HT-29 (cell line): ENCODE measurements at places on chromosomes 5 and 9. TPM values are rescaled to one million over a fixed set of nuclear protein-coding genes. Genes with fewer than 3 reads are reported as not detected.

GRCh38 chr5:43772764-43773477 lies 169.9 kb downstream of the NNT start:
- peak; percentile 17 for DNase-seq

GRCh38 chr9:114769624-114770023 lies 36.2 kb downstream of the TNFSF15 start:
- no peak for DNase-seq

DNA sequence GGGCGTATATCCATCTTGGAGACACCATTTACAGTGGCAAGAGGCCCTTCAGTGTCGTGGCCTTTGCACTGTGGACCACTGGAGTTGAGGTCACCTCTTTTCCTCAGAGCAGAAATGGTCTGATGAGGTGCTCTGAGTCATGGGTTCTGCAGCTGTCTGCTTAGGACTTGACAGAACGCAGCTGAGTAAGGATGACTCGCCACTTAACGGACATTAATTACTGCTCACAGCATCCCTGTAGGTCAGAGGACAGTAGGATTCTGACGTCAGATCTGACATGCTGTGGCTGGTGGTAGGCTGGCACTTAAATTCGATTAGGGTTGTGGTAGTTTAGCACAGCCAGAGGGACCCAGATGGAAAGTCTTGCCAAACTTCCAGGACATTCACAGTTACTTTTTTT lies 479.4 kb downstream of the DMAC1 start:
- no peak for DNase-seq

DNA sequence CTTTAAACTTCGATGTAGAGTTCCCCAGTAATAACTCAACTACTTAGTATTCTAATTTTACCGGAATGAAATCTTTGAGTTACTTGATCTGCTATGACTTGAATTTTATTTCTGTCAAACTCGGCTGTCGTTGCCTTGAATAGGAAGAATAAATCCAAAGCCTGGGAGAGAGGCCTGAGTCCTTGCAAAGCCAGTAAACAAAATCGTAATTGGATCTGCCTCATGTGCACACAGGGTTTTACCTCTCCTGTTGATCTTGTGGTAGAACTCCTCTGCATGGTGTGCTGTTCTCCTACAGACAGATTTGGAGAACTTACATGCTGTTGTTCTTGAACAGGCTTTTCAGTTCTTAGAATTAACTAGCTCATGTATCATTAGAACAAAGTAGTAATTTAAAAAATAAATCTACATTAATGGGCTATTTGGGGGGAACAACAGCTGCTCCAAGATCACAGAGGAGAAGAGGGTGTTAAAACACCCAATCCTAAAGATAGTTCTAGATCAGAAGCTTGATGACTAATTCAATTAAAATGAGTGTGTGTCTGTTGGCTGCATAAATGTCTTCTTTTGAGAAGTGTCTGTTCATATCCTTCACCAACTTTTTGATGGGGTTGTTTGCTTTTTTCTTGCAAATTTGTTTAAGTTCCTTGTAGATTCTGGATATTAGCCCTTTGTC lies 28.9 kb downstream of the HSPB3 start:
- no peak for DNase-seq

- peak; percentile 52 for DNase-seq
Observed at GRCh38 chr5:91283899-91284298, 99.2 kb downstream of the ARRDC3 start.

- DNase-seq, result no peak
Observed at GRCh38 chr5:78555870-78556269, 92.7 kb downstream of the LHFPL2 start.

DNA sequence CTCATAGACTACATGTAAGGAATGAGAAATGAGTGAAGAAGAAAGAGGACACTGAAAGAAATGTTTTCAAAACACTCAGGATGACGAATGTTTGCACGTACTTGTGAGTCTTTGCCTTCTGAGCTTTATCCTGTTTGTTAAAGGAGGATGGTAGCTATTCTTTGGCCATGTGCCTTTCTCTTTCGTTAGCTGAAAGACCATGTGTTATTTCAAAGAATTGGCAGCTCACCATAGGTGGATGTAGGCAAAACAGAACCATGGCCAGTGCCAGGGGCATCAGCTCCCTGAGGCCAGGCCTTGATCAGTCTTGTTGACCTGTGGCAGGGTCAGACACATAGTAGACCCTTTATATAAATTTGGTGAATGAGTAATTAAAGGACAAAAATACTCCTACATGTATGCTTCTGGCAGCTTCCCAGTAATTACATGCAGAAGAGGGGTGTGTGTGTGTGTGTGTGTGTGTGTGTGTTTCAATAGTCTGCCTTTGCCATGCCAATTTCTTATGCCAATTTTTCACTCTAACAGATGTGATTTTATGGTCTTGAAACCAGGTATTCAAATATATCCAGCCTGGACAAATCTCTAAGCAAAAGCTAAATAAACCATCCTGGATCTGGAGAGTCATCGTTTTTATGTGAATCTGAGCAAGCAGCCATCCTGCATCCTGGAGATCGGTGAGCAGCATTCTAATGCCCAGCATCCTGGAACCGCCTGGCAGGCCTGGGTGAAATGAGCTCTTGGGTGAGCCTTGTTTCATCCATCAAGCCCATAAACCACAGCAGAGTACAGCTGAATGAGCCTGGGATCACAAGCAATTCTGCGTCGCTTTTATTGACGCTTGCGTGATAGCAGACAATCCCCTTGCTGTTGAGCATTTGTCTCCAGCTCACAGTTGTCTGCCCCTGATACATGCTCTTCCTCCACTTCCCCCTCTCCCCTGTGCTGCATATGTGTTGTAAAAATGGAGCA lies 475.4 kb downstream of the MED10 start:
- DNase-seq, result no peak

GRCh38 chr5:95784514-95785302 lies 37.8 kb downstream of the GLRX start:
- DNase-seq, result no peak

ROPN1L gene
- total RNA-seq, result not detected in 2 replicates

- DNase-seq, result peak; percentile 23
Observed at GRCh38 chr5:170219615-170220014, 13.2 kb upstream of the C5orf58 start.

GRCh38 chr9:92988215-92988768 lies 41.0 kb downstream of the FGD3 start:
- peak; percentile 38 for DNase-seq

ZER1 gene
- total RNA-seq, result 17.2 and 18.5 TPM in 2 replicates

CATSPER3 gene
- not detected in 2 replicates for total RNA-seq

- DNase-seq, result peak; percentile 44
Observed at GRCh38 chr5:168291964-168292785, 730 bp downstream of the WWC1 start.

DNA sequence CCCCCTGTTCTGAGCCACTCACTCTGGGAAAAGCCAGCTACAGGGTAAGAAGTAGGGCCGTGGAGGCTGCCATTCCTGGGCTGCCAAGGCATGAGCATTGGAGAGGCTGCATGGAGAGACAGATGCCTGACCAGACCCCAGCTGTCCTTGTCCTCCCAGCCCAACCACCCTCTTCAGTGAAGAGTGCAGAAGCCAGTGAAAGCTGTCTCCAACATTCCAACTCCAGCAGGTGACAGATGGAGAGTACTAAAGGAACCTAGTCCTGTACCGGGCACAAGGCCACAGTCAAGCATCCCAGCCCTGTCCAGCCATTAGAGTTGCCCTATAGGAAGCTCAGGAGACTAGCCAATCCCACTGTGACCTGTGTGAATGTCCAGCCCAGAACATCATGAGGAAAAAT lies 165.1 kb downstream of the DIRAS2 start:
- no peak for DNase-seq

DNA sequence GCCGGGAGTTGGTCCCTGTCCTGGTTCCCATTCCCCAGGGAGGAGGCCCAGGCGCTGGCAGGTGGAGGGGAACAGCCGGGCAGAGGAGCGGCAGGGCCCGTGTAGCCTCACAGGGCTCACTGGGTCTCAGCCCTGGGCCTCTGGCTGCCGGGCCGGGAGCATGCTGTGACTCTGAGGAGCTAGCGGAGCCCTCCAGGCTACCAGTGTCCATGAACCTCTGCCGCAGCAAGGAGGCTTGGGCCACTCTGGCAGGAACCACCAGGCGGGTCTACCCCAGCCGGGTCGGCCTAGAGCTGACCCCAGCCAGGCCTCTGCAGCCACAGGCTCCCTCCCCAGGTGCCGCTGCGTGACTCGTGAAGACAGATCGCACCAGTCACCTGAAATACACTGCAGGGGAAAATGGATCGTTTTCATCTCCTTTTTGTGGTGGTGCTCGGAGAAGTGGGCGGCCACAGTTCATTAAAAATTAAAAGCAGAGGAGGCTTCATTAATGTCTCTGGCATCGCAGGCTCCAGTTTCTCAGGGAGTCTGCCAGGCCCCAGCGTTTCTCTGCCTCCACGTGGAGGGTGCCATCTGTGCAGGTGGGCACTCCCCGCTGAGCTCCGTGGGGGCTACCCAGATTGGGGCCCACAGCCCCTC lies 43.8 kb downstream of the KCNT1 start:
- no peak for DNase-seq

PCDHB7 gene
- 0.05 TPM in 2 replicates for total RNA-seq

EXD3 gene
- 7.6 and 14.1 TPM in 2 replicates for total RNA-seq

GRCh38 chr5:180648658-180649296 lies 623 bp downstream of the FLT4 start:
- no peak for DNase-seq

DNA sequence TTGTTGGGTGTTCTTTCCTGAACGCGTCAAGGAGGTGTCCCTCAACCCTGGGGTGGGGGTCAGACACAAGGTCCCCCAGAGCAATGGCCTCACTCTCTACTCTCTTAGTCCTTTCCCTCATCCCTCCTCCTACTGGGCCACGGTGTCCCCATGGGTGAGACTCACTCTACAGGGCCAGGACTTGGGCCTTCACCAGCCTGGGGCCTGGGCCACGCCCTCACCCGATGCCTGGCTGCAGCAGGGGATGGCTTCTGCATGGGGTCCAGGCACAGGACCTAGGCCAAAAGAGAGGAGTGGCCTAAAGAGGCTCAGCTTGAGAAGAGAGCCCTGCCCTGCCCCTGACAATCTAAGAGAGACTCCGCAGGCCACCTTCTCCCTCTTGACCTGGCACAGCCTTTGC lies 5.8 kb downstream of the LCN12 start:
- no peak for DNase-seq

DNA sequence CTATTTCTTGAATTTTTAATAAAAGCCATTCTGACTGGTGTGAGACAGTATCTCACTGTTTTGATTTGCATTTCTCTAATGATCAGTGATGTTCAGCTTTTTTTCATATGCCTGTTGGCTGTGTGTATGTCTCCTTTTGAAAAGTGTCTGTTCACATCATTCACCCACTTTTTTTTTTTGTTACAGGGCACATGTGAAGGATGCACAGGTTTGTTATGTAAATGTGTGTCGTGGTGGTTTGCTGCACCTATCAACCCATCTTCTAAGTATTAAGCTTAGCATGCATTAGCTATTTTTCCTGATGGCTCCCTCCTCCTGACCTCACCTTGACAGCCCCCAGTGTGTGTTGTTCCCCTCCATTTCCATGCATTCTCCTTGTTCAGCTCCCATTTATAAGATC lies 39.3 kb upstream of the IFNE start:
- DNase-seq, result no peak

GRCh38 chr9:79639354-79639753 lies 67.6 kb downstream of the TLE4 start:
- DNase-seq, result no peak

- DNase-seq, result no peak
Observed at GRCh38 chr5:73946919-73947602, 321.1 kb downstream of the ARHGEF28 start.

DMRT2 gene
- not detected in 2 replicates for total RNA-seq

DNA sequence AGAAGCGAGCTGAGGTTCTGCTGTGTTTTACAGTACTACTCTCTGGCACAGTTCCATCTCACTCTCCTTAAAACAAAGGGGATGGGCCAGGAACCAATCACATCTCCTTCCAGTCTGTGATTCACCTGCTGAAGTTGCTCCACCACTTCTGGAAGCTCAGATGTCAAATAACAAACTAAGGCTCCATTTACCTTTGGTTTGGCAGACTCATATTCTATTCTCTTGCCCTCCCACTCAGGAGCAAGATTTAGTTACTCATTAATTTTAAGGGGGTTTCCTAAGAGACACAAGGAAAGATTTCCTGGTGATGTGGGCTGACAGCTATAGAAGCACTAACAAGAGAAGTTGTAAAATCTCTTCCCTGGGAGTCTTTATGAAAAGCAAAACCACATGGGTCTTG lies 37.8 kb upstream of the KIF2A start:
- DNase-seq, result peak; percentile 88

GRCh38 chr5:367358-368130 lies 46.0 kb downstream of the AHRR start:
- DNase-seq, result no peak

DNA sequence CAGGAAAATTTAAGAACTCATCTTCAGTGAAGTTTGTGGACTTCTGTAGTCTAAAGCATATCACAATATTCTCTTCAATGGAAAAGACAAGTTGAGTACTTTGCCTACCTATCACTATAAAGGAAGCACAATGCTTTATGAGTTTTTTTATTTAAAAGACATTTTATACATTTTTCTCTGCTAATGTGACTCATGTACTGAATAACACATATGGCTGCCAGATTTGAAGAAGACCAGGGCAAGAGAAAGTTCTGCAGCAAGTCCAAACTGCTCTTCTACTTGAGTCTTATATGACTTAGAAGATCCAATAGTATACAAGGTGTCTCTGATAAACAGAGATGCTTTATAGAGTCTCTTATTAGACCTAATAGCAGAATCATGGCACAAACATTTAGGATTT lies 978.4 kb downstream of the TLE4 start:
- no peak for DNase-seq

GRCh38 chr5:148912714-148913398 lies 86.4 kb downstream of the ADRB2 start:
- DNase-seq, result peak; percentile 84

DNA sequence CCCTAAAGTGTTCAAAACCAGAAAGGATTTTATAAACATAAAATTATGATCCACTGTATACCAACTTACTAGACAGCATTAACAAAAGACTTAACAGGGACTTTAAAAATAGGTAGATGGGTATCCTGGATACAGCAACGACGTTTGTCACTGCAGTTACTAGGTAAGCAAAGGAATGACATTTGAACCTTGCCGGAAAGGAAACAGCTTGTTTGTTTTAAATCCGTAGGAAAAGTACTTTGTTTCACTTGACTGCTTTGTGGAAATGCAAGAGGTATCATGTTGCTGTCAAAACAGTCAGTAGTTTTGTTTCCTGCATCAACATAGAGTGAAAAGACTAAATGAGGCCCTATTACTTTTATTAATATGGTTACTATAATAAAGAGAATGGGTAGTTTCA lies 122.9 kb downstream of the CDC42SE2 start:
- no peak for DNase-seq

AGXT2 gene
- total RNA-seq, result not detected in 2 replicates

- no peak for DNase-seq
Observed at GRCh38 chr9:279674-280073, 65.0 kb downstream of the DOCK8 start.

DNA sequence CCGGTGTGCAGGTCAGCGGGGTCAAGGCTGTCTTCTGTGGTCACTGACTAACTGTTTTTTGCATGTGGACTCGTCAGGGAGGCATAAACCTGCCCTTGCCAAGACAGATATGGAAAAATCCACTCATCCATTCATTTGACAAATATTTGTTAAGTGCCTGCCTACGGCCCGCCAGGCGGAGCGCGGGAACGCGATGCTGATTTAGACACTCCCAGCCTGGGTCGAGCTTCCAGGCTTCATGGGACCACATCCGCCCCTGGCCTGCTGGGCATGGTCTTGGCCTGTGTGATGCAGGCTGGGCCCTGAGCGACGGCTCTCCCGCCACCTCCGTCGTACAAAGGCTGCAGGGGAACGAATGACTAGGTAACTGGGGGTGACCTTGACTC lies 18.1 kb downstream of the MYMK start:
- no peak for DNase-seq
